SW480 (cell line): ENCODE measurements at places on chromosomes 11 and 22.

DNA sequence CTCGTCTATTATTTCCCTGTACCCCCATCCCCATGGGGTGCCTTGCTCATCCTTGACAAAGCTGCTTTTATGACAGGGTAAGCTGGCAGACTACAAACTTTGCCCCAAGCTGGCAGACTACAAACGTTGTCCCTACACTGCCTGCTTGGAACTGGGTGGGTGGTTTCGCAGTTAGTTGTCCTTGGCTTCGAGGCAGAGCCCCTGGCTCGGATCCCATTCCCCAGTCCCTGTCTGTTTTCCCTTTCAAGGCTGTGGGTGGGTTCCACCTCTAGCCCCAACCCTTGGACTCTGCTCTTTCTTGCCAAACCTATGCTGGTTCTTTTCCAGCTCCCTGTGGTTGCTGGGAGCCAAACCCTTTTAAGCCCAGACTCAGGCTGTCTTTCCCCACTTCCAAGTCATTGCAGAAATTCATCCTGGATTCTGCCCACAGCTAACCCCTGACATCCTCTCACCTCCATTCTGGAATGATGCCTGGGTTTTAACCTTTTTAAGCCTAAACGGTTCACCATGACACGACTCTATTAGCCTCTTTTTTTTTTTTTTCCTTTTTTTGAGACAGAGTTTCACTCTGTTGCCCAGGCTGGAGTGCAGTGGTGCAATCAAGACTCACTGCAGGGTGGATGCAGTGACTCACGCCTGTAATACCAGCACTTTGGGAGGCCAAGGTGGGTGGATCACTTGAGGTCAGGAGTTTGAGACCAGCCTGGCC lies 9.2 kb upstream of the RBM14 start:
- no peak for DNase-seq

DNA sequence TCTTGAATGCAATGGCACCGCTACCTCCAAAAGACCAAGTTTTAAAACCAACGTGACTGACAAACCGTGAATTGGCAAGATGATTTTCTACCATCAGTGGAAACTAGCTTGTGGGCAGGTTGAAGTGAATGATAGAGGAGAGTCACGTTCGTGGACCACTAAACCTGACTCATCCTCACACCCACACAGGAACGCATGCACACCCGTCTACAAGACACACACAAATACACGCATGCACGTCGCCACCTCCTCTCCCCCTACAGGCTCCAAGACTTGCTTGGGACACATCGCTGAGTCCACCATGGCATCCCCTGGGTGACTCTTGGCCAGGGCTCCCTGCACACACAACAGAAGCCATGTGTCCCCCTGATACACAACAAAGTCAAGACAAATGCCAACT lies 14.4 kb downstream of the TMPRSS6 start:
- DNase-seq: no peak

- DNase-seq: no peak
Measured at GRCh38 chr22:47260551-47260950, 498.1 kb downstream of the TBC1D22A start.

DNA sequence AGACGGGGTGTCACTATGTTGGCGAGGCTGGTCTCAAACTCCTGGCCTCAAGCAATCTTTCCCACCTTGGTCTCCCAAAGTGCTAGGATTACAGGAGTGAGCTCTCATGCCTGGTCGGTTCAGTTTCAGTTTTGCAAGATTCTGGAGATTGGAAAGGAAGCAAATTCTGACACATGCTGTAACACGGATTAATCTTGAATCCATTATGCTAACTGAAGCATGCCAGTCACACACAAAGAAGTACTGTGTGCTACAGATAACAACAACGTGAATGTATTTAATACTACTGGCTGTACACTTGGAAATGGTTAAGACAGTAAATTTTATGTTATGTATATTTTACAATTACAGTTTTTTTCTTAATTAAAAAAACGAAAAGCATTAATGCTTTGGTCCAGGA lies 107.6 kb downstream of the MED15 start:
- DNase-seq: no peak

- DNase-seq: no peak
Measured at GRCh38 chr22:18104566-18104965, 6.0 kb upstream of the TUBA8 start.

- no peak for DNase-seq
Measured at GRCh38 chr22:31846161-31847115, 92.6 kb downstream of the DEPDC5 start.

DNA sequence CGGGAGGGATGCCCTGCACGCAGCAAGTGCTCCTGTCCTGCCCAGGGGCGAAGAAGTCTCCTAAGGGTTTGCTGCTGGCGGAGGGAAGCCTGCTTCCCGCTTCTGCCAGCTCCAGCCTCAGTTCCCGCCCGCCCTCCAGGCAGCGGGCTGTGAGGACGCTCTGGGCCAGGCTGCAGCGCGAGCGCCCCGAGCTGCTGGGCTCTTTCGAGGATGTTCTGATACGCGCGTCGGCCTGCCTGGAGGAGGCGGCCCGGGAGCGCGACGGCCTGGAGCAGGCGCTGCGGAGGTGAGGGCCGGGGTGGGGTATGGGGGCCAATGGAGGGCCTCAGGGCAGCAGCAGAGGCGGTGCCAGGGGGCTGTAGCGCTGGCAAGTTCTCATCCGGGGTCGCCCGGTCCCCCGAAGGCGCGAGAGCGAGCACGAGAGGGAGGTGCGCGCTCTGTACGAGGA lies 2.2 kb downstream of the CRACR2B start:
- DNase-seq: no peak

DNA sequence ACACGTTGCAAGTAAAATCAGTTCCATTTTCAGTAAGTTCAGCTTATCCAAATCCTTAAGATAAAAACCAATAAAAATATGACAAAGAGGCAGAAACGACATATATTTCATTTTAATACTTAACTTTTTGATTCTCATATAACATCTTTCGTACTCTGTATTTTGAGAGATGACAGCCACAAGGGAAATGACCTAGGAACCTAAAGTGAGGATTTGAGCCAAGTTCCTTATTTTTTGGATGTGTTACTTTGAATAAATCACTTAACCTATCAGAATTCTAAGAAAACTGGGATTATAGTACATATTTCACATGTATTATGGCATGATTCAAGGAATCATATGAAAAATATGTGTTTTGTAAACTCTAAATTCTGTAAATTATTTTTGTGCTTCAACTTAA lies 143.6 kb upstream of the TRPC6 start:
- DNase-seq: no peak

- DNase-seq: no peak
Measured at GRCh38 chr11:68189082-68189481, 24.0 kb downstream of the KMT5B start.

DNA sequence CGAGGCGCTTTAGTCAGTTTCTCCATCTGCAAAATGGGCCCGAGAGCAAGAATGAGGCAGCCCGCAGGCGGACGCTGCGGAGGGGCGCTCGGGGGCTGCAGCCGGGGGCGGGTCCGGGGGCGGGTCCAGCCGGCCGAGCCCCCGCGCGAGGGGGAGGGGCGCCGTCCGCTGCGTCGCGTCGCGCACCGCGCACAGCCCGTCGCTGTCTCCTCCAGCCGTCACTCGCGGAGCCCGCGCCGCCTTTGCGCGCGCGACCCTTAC lies 282 bp downstream of the PC start:
- no peak for DNase-seq

DNA sequence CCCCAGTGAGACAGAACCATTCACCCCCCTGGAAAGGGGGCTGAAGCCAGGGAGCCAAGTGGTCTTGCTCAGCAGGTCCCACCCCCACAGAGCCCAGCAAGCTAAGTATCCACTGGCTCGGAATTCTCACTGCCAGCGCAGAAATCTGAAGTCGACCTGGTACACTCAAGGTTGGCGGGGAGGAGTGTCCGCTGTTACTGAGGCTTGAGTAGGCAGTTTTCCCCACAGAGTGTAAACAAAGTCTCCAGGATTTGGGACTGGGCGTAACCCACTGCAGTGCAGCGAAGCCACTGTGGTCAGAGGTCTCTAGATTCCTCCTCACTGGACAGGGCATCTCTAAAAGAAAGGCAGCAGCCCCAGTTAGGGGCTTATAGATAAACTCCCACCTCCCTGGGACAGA lies 10.0 kb downstream of the PATE1 start:
- DNase-seq: no peak

DNA sequence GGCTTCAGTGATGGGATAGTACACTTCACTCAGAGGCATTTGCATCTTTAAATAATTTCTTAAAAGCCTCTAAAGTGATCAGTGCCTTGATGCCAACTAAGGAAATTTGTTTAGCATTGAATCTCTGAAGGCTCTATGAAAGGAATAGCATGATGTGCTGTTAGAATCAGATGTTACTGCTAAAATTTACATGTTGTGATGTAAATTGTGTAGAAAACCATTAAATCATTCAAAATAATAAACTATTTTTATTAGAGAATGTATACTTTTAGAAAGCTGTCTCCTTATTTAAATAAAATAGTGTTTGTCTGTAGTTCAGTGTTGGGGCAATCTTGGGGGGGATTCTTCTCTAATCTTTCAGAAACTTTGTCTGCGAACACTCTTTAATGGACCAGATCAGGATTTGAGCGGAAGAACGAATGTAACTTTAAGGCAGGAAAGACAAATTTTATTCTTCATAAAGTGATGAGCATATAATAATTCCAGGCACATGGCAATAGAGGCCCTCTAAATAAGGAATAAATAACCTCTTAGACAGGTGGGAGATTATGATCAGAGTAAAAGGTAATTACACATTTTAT lies 4.6 kb downstream of the MALAT1 start:
- no peak for DNase-seq

DNA sequence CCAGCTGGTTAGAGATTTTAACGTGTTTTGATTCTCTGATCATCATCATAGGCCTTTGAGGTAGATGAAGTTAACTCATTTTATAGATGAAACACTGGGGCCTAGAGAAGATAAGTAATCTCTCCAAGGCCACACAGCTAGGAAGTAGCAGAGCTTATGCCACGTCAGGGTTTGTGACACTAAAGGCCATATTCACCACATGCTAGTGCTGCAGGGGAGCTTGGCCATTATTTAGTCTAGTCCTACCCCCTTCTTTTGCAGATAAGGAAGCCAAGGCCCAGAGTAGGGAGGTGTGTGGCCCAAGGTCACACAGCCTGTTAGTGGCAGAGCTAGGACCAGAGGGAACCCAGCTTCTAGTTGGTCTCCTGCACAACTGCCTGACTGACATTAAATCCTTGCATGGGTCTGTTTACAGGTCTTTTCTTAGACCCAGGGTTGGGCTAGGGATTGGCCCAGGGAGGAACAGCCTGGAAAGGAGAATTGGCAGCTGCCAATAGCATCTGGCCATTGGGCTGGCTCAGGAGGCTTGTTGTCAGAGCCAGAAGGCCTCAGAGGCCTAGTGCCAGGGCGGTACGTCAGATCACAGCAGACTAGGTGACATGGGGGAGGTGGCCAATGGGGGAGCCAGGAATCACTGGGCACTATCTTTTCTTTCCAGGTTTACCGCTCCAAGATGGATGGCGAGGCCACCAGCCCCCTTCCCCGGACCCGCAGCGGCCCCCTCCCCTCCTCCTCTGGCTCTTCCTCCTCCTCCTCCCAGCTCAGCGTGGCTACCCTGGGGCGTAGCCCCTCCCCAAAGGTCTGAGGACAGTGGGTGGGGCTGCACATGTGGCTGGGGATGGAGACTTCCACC lies 36.0 kb downstream of the PHLDB1 start:
- DNase-seq: no peak
